Vagina (tissue), 2 donors: ENCODE measurements at places on chromosomes 5 and 9.

- H3K27me3 ChIP-seq = no peaks in the 10 kb centered on the region
- H3K4me1 ChIP-seq = peaks cover 10% of the 10 kb centered on the region
- DNase-seq = peak; percentile 74
- H3K36me3 ChIP-seq = no peaks in the 10 kb centered on the region
- H3K27ac ChIP-seq = no peak overlapping the region
- no peak overlapping the region for H3K4me3 ChIP-seq
These were observed 158.1 kb upstream of the SHB start for GRCh38 chr9:38227061-38227540.

DNA sequence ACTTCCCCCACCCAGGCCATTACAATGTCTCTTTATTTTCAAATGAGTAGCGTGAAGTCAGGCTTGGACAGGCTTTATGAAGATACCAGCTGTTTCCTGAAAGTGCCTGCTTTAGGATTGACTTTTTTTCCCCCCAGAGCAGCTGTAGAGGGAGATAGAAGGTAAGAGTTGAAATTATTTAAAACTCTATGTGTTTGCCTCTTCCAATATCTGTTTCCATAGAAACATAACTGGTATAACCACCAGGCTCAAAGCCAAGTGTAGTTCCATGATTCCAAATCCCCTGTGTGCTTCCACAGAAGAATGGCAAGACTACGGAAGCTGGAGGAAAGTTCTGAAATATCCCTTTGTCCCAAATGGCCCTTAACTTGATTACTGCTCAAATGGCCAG lies 87.4 kb upstream of the TBC1D2 start:
- no peak overlapping the region for H3K4me3 ChIP-seq
- DNase-seq = no peak
- H3K27me3 ChIP-seq = no peaks in the 10 kb centered on the region
- no peak overlapping the region for H3K27ac ChIP-seq

DNA sequence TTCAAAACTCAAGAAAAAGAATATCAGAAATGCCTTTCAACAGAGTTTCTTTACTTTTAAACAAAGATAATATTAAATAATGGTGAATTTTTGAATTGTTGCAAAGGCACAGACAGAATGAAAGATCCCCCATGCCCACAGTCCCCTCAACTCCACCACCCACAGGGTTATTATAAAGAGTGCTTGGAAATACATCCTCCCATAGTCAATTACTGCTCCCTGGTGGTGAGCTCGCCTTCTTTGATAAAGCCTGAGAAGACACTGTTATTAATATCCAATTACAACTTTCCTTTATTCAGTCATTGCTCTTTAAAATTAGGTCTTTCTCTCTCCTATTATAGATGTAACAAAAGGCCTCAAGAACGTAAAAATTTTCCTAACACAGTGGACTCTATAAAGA lies 490.2 kb upstream of the RORB start:
- no peaks in the 10 kb centered on the region for H3K36me3 ChIP-seq
- no peaks in the 10 kb centered on the region for H3K27me3 ChIP-seq
- no peak overlapping the region for H3K4me3 ChIP-seq
- no peak for DNase-seq

- no peak for DNase-seq
- no peak overlapping the region for H3K27ac ChIP-seq
- no peaks in the 10 kb centered on the region for H3K4me1 ChIP-seq
- no peak overlapping the region for H3K4me3 ChIP-seq
- H3K36me3 ChIP-seq = no peaks in the 10 kb centered on the region
These were observed 68.6 kb downstream of the GDNF start for GRCh38 chr5:37771203-37771611.

- H3K27me3 ChIP-seq = no peaks in the 10 kb centered on the region
- H3K27ac ChIP-seq = no peak overlapping the region
- DNase-seq = no peak
- no peak overlapping the region for H3K4me3 ChIP-seq
These were observed 211.4 kb downstream of the GAS1 start for GRCh38 chr9:86735772-86736458.

DNA sequence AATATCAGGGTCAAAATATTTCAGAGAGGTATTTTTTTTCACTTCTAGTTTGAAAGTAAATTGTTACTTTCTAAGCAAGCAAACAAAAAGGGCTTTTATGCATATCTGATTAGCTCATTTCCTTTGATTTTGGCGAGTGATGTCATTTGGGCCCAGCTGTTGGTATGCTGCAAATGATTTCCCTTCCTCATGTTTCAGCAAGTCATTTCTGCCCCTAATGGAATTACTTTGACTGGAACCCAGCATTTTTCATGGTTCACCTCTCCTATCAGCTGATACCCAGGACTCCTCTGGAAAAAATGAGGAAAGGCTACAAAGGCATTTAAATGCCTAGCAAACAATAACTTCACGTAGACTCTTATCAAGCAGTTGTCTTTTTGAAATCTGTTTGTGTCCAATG lies 500.6 kb downstream of the EBF1 start:
- H3K4me3 ChIP-seq = no peak overlapping the region
- H3K27ac ChIP-seq = no peak overlapping the region
- no peaks in the 10 kb centered on the region for H3K4me1 ChIP-seq
- no peak for DNase-seq
- no peaks in the 10 kb centered on the region for H3K36me3 ChIP-seq

DNA sequence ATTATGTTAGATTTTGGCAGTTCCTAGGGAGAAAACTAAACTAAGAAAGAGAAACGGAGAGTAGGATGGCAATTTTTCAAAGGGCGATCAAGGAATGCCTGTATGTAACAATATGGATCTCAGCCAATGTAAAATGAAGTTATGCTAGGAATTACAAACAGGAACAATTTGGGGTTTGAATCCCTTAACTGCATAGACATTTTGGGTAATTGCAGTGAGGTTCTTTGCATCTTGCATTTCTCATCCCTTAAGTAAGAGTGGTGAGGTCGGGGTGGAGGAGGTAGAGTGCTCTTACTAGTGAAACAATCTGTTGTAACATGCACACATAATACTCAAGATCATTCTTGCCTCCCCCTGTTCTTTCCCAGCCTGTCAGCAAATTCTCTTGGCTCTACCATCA lies 137.6 kb downstream of the NPR3 start:
- DNase-seq = no peak
- H3K27me3 ChIP-seq = no peaks in the 10 kb centered on the region
- no peak overlapping the region for H3K27ac ChIP-seq
- peaks cover 4% of the 10 kb centered on the region for H3K4me1 ChIP-seq
- H3K36me3 ChIP-seq = no peaks in the 10 kb centered on the region
- H3K4me3 ChIP-seq = no peak overlapping the region

DNA sequence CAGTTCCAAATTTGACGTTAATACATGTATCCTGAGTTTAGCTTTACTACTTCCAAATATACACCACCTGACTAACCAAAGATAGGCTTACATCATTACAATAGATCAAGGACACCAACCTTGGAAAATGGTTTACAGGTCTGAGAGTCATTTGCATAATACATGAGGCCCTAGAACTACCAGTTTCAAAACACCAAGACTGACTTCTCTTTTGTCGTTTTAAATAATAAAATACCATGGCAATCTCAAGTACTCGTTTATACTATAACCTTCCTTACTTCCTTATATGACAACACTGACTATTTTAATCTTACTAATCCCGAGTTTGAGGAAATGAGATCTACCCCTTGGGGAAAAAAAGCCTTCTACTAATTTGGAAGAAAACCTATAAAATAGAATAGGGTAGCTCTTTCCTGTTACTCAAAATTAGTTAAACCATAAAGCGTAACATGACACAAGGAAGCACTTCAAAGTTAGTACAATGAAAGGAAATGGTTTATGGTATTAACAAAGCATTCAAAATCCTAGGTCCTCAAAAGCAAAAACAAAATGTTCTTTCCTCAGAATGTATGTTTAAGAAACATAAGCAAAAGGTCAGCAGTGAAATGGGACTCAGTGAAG lies 42.1 kb downstream of the UBQLN1 start:
- H3K27me3 ChIP-seq = no peaks in the 10 kb centered on the region
- no peaks in the 10 kb centered on the region for H3K4me1 ChIP-seq
- DNase-seq = no peak
- H3K27ac ChIP-seq = peak overlapping the region; percentile 11
- no peak overlapping the region for H3K4me3 ChIP-seq

- no peaks in the 10 kb centered on the region for H3K27me3 ChIP-seq
- no peak for DNase-seq
- no peak overlapping the region for H3K27ac ChIP-seq
- H3K4me1 ChIP-seq = no peaks in the 10 kb centered on the region
These were observed 577.4 kb upstream of the RORB start for GRCh38 chr9:73919712-73920111.

GRCh38 chr9:3567988-3568387 lies 42.2 kb upstream of the RFX3 start:
- no peak overlapping the region for H3K4me3 ChIP-seq
- no peaks in the 10 kb centered on the region for H3K36me3 ChIP-seq
- DNase-seq = no peak
- H3K4me1 ChIP-seq = no peaks in the 10 kb centered on the region

DNA sequence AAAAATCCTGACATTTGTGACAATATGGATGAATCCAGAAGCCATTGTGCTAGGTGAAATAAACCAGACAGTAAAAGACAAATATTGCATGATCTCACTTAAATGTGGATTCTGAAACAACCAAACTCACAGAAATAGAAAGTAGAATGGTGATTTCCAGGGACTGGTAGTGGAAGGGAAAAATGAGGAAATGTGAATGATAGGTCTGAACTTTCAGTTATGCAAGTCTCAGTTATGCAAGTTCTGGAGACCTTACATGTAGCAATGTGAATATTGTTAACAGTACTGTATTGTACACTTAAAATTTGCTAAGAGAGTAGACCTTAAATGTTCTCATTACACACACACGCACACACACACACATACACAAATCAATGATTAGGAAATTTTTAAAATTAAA lies 84.9 kb downstream of the SLCO4C1 start:
- H3K36me3 ChIP-seq = no peaks in the 10 kb centered on the region
- H3K27me3 ChIP-seq = no peaks in the 10 kb centered on the region
- no peak for DNase-seq
- no peaks in the 10 kb centered on the region for H3K4me1 ChIP-seq
- no peak overlapping the region for H3K4me3 ChIP-seq
- no peak overlapping the region for H3K27ac ChIP-seq

GRCh38 chr9:79962836-79963235 lies 391.1 kb downstream of the TLE4 start:
- no peaks in the 10 kb centered on the region for H3K4me1 ChIP-seq
- no peak overlapping the region for H3K27ac ChIP-seq
- H3K27me3 ChIP-seq = no peaks in the 10 kb centered on the region
- no peak for DNase-seq
- H3K4me3 ChIP-seq = no peak overlapping the region

DNA sequence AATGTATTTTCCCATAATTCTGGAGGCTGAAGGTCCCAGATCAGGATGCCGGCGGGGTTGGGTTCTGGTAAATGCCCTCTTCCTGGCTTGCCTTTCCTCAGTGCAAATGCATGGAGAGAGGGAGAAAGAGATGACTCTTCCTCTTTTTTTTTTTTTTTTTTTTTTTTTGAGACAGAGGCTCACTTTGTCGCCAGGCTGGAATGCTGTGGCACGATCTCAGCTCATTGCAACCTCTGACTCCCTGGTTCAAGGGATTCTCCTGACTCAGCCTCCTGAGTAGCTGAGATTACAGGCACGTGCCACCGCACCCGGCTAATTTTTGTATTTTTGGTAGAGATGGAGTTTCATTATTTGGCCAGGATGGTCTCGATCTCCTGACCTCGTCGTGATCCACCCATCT lies 300.0 kb upstream of the TAS2R1 start:
- no peaks in the 10 kb centered on the region for H3K4me1 ChIP-seq
- no peaks in the 10 kb centered on the region for H3K27me3 ChIP-seq
- no peak overlapping the region for H3K4me3 ChIP-seq
- no peaks in the 10 kb centered on the region for H3K36me3 ChIP-seq
- no peak for DNase-seq

DNA sequence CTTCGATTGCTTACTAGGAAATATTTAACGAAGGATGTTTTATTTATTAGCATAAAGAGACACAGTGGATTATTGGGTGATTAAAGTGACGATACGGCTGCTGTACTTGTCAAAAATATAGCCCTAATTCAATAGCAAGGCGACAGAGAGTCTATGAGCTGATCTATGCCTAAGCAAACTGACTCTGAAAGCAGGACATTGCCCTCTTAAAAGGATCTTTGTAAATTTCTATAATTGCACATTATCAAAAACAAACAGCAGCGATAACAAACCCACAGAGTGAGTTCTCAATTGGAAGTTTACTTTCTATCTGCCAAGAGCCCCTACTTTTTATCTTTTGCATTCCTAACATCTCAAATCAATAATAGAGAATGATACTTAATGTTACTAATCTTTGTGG lies 31.4 kb downstream of the TLX3 start:
- peaks cover 7% of the 10 kb centered on the region for H3K4me1 ChIP-seq
- no peak overlapping the region for H3K27ac ChIP-seq
- no peaks in the 10 kb centered on the region for H3K36me3 ChIP-seq
- DNase-seq = no peak
- no peak overlapping the region for H3K4me3 ChIP-seq

DNA sequence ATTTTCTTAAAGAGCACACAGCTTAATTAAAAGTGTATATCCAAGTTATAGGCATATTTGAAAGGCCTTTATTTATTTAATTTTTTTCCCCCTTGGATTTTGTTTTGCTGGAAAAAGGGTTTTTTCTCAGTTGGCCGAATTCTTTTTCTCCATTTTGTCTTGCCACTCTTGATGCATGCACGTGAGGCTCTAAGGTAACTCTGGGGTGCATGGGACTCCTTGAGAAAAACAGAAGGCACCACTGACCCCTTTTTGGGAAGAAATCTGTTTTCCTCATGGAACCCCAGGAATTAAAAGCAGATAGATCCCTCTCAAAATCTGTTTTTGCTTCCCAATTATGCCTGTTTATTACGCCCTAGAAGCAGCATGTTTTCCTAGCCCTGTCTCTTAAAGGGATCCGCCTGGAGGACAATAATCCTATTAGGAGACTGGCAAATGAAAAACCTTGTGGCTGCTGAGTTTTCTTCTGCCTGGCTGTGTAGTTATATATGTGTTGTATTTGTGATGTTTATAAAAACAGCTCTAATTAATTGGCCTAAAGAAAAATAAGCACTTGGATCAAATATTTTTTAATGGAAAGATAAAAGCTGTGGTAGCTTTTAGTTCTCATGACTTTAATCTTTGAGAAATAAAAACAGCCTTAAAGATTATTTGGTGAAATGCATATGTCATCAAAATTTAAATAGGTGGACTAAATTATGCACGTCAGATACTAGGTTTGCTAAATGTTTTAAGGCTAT lies 435.1 kb upstream of the CDH9 start:
- no peaks in the 10 kb centered on the region for H3K36me3 ChIP-seq
- H3K4me1 ChIP-seq = no peaks in the 10 kb centered on the region
- no peak overlapping the region for H3K27ac ChIP-seq

- no peak for DNase-seq
- no peak overlapping the region for H3K27ac ChIP-seq
- H3K36me3 ChIP-seq = no peaks in the 10 kb centered on the region
- H3K27me3 ChIP-seq = no peaks in the 10 kb centered on the region
- H3K4me3 ChIP-seq = no peak overlapping the region
These were observed 146.3 kb downstream of the CETN3 start for GRCh38 chr5:90263102-90263820.

GRCh38 chr5:170640731-170641588 lies 137.1 kb downstream of the KCNIP1 start:
- no peaks in the 10 kb centered on the region for H3K27me3 ChIP-seq
- H3K4me3 ChIP-seq = no peak overlapping the region
- H3K27ac ChIP-seq = no peak overlapping the region
- no peaks in the 10 kb centered on the region for H3K4me1 ChIP-seq
